ENCODE measurements at places on chromosomes 2 and 18.
A peak's percentile ranks its signal among the peaks of the same experiment; 100 is the strongest.

GRCh38 chr2:85235281-85235680, 92.5 kb downstream of the TGOLN2 start:
- no peak for DNase-seq

DNA sequence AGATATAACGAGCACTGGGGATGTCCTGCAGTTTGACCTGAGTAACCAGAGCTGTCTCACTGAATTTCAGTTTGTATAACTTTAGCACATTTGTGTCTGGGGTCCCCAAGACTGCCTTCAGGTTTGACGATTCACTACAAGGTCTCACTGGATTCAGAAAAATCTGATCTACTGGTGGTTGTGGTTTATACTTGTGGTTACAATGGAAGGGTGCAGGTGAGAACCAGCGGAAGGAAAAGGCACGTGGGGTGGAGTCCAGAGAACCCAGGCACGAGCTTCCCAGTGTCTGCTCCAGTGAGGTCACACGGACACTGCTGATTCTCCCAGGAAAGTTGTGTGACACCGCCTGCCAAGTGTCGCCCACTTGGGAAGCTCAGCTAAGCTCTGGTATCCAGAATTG, 126.0 kb downstream of the ZNF236 start:
- DNase-seq, result no peak

DNA sequence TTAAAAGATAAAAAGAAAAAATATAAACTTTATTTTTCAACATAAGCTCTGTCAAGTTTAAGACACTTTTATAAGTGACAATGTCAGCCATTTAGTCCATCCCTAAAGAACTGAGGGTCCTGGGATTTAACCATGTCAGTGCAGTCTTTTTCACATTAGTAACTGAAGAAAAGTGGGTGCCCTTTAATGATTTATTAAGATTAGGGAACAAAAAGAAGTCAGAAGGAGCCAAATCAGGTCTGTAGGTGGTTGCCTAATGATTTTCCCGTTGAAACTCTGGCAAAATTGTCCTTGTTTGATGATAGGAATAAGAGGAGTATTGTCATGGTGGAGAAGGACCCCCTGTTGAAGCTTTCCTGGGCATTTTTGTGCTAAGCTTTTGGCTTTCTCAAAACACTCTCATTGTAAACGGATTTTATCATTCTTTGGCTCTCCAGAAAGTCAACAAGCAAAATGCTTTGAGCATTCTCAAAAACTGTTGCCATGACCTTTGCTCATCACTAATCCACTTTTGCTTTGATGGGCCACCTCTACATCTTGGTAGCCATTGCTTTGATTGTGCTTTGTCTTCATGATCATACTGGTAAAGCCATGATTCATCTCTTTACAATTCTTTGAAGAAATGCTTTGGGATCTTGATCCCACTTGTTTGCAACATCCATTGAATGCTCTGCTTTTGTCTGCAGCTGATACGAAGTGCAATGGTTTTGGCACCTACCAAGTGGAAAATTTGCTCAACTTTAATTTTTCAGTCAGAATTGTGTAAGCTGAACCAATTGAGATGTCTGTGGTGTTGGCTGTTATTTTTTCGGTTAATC, 22.0 kb downstream of the TSPYL6 start:
- DNase-seq, result no peak

- DNase-seq, result no peak
These were observed 25.8 kb upstream of the ZNF397 start for GRCh38 chr18:35215026-35215425.

- no peak for DNase-seq
These were observed 8.5 kb upstream of the ST8SIA3 start for GRCh38 chr18:57343833-57344232.

DNA sequence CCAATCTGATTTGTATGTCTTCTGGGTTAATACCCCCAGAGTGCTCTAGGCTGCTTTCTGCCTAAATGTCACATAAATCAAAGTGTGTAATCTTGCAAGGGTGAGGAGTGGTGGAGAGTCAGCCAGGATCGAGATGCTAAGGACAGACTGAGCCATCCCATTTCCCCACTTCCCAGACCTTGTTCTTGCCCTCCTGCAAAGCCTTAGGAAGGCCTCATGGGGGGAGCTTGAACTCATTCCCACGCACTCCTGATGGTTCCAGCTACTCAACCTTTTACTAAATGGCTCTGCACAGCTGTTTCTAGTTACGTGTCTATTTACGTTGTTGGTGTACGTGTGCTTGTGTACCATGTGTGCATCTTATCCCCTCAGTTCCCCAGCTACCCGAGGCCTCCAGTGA, 423.6 kb upstream of the TNP1 start:
- DNase-seq, result no peak

GRCh38 chr2:112540906-112541305, 1.4 kb upstream of the POLR1B start:
- no peak for DNase-seq

DNA sequence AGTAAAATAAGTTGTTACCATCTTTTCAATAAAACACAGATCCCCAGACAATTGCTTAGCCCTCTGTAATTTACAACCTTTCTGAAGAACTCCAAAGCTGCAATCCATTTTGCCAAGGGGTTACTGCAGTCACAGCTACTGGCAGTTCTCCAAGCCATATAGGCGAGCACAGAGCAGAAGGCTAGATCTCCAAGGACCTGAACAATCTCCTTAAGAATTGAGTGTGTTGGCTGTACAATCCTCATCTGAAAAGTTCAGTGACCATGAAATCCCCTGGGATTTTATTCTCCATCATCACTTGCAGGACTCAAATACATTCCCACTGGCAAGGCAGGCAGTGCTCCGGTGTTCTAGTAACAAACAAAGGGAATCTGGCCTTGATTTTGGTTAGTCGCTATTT, 103.9 kb upstream of the LRP1B start:
- no peak for DNase-seq

DNA sequence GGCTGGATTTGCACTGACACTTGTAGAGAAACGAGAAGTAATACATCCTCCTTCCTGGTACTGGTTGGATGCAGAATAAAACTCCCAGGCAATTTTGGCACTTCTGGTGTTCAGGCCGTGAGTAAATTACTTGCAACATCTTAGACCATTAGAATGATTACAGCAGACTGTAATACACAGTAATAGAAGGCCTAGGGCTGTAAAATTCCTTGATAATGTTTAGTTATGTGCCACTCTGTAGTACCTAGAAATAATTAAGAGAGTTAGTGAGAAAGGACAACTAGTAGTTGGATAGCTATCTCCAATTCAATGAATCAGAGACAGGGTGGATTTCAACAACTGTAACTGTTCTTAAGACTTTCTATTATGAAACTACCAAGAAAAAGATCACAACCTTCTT, 356.3 kb upstream of the SETBP1 start:
- DNase-seq, result no peak

DNA sequence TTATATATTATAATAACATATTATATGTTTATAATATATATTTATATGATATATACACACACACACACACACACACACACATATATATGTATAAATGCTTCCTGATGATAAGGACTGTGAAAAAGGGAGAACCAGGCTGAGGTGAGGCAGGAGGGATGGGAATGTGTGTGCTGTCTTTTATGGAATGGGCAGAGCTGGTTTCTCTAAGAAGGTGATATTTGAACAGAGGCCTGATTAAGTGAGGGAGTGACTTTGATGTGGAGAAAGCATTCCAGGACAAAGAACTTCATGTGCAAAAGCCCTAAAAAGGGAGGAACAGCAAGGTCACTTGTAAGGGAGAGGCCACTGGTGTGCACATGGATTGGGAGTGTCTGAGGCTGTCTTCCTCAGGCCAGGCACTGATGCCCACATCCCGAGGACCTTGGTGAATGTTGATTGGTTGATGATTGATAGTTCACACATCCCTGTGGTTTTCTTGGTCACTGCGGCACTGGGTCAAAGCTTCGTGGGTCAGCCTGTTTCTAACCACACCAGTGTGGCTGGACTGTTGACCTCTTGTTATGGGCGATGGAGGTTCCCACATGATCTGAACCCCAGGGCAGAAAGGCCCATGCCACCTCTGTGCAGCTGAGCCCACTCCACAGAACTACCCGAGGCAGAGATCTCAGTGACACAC, 196.9 kb downstream of the MYCN start:
- DNase-seq, result no peak

GRCh38 chr18:58417752-58418151, 211.1 kb downstream of the ALPK2 start:
- no peak for DNase-seq

DNA sequence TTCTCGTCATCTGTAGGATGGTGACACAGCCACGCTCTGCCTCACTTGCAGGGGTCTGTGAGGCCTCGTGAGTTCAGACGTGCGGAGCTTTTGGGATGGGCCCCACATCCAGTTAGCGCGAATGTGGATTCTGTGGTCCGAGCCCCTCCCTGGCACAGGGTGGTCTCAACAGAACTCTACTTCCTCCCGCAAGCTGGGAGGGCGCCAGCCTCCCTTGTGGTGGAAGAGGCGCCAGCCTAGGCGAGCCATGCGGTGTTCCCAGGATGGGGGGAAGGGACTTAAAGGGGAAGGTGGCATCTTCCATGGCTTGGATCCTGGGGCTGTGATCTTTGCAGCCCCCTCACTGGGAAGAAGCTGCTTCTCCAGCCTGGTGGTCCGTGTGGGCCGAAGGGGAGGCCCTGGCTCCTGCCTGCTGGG, 1.4 kb downstream of the SNORC start:
- DNase-seq, result no peak

- no peak for DNase-seq
These were observed 728.6 kb upstream of the CDH2 start for GRCh38 chr18:28905509-28905908.

GRCh38 chr2:42238644-42239288, 69.6 kb downstream of the EML4 start:
- DNase-seq, result peak; percentile 14

DNA sequence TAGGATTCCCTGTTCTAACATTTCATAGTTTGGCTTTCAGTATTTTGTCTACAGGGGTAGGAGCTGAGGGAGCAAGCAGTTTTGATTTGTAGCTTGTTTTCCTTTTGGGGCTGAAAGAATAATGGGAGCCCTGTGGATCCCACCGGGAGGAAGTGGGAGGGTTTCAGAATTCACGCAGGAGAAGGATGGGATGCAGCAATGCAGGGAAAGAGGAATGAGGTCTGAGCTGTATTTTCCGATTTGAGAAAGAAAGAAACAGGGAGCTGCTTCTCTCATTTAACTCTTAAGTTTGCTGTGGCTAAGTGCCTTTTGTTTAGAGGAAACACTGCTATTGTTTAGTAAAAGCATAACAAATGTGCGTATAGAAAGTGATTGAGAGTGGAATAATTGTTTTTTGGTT, 141.0 kb downstream of the ADCYAP1 start:
- no peak for DNase-seq

DNA sequence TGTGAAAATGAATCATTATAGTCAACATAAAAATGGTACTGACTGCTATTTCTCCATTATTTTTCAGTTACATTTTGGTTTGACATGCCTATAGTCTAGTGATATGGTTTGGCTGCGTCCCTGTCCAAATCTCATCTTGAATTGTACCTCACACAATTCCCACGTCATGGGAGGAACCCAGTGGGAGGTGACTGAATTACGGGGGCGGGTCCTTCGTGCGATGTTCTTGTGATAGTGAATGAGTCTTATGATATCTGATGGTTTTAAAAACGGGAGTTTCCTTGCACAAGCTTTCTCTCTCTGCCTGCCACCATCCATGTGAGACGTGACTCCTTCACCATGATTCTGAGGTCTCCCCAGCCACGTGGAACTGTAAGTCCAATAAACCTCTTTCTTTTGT, 70.3 kb downstream of the BAZ2B start:
- DNase-seq, result no peak

- no peak for DNase-seq
These were observed 84.8 kb downstream of the CTIF start for GRCh38 chr18:48623468-48624235.

- DNase-seq, result no peak
These were observed 89.0 kb upstream of the UNC80 start for GRCh38 chr2:209682646-209683045.

DNA sequence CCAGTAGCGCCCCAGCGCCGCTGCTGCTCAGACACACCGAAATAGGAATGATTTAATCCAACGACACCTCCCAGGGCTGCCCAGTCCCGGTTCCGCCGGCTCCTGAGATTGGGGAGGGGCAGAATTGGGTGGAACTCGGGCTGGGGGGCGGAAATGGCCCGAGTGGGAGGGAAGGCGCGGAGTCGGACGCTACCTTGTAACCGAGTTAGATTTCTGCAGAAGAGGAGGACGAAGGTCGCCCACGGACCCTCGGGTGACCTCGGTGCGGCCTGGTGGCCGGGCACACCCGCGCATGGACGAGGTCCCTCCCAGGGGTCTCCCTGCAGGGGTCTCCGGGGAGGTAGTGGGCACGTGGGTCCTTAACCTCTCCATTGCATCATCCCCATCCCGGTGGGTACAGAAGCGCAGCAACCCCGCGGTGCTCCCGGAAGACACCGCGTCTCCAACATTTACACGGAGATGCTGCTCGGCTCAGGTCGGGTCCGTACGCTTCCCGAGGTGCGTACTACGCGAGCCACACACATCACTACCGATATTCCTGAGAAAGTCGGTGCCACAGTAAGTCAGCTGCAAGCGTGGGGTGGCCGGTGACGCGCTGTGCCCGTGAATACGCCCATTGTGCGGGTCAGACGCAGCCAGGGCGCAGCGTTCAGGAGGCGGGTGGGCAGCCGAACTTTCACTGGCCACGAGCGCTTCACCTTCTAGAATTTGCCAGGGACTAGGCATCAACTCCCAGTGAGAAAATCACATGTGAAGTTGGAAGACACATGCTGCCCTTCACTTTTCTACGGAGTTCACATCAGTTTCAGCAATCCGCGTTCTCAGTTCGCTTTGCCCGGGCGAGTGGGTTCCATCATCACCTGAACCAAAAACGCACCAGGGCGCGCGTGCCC, 3.0 kb downstream of the ZNF516 start:
- DNase-seq, result no peak

DNA sequence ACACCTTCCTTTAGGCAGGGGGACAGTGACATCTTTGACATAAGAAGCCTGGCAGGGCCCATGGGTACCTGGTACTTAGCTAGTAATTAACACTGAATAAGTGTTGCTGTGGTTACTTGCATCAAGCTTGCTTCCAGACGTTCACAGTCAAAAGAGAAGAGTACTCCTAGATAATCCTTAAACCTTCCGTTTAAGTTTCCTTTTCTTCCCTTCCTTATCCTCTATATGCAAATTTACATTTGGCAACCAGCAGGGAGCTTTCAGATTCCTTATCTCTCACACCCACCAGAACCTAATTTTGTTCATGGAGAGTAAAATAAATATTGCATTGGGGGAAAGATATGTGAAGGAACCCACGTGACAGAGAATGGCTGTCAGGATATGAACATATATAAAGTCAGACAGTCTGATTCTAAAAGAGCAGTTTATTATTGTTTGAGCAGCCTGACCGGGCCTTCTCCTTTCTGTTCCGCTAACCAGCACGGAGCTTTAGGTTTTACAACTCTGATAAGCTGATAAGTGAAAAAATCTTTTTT, 7.8 kb upstream of the RAB31 start:
- no peak for DNase-seq

DNA sequence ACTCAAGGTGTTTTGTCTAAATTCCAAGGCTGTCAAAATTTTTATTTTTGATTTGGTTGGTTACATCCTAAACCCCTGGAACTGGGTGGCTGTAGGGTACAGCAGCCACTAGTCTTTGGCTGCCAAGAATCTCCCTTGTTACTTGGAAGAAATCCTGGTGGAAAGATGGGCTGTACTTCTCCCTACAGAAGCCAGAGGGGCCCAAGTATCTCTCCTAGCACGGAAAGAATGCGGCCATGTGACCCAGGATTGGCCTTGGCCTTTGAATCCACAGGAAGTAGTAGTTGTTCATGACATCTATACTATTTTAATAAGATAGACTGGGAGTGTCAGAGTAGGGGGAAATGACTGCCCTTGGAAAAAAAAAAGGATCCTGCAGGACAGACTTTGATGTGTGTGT, 54.4 kb upstream of the MYO3B start:
- no peak for DNase-seq

Data from stimulated activated CD8-positive, alpha-beta memory T cell treated with anti-CD3 and anti-CD28 coated beads, Interleukin-4, amount 100 ng/mL, for 4 hours (primary cell).